ENCODE measurements at places on chromosomes 6 and 20.

GRCh38 chr6:7282097-7282906, 30.7 kb downstream of the SSR1 start:
- DNase-seq: no peak

DNA sequence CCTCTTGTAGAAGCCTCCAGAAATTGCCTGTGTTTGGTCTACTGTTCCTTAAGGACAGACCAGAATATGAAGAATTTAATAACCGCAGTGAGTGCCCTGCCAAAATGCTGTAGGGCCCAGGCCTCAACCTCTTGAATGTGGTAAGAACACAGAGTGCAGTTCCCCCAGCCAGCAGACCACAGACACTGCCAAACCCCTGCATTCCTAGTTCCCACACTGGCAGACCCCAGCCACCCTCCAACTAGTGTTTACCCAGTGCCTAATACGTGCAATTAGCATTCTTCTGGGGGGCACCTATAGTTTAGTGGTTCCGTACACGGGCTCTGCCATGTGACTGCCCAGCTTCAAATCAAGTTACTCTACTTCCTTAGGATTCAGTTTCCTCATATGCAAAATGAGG, 51.7 kb downstream of the STK35 start:
- DNase-seq: no peak

GRCh38 chr6:155444120-155444917, 11.3 kb downstream of the NOX3 start:
- no peak for DNase-seq

- no peak for DNase-seq
Measured at GRCh38 chr6:24426729-24427446, 24.2 kb downstream of the MRS2 start.

- DNase-seq: no peak
Measured at GRCh38 chr6:75363304-75363703, 78.7 kb upstream of the TMEM30A start.

DNA sequence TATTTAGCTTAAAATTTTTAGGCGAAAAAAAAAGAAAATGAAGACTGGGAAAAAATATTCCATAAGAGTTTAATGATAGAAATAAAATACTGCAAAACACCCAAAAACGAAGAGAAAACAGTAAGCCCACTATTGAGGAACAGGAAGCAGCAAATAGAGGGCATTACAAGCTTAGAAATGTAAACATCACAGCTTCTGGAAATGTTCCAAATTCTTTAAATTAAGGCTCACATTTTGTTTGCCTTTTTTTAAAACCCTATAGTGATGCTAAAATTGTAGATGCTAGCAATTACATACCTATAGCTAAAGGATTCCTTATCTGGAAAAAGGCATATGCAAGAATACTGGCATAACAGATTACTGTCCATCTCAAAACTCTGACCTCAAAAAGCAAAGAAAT, 248.6 kb downstream of the KHDRBS2 start:
- no peak for DNase-seq

GRCh38 chr6:168124921-168125320, 45.9 kb upstream of the FRMD1 start:
- DNase-seq: no peak

All from stimulated activated CD8-positive, alpha-beta memory T cell treated with anti-CD3 and anti-CD28 coated beads, Interleukin-7, amount 100 ng/mL, for 24 hours (primary cell).